ENCODE measurements at places on chromosomes 3 and 15.

DNA sequence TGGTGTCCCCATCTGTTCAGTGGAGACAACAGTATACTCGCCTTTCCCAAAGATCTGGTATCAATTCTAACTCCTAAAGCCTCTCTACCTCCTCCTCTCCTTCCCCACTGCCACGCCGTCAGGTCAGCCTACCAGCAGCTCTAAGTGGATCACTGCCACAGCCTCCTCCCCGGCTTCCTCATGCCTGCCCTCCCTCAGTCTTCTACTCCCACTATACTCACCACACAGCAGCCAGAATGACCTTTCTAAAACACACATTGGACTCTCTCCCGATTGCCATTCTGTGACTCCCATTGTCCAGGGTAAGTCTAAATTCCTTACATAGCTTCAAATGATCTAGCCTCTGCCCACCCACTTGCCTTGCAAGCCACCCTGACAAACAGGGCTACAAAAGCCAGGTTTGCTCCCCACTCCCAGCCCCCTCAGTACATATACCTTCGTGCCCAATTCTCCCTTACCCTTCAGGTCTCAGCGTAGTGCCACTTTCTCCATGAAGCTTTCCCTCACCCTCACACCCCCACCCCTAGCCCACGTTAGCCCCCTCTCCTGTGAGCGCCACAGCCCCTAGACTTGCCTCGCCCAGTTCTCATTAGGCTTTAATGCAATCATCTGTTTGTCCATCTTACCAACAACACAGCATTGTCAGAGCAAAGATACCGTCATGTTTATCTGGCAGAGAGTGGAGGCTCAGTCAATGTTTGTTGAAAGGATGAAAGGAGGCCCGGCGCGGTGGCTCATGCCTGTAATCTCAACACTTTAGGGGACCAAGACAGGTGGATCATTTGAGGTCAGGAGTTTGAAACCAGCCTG is 9.5 kb upstream of the SEMA7A start:
- DNase-seq = no peak

DNA sequence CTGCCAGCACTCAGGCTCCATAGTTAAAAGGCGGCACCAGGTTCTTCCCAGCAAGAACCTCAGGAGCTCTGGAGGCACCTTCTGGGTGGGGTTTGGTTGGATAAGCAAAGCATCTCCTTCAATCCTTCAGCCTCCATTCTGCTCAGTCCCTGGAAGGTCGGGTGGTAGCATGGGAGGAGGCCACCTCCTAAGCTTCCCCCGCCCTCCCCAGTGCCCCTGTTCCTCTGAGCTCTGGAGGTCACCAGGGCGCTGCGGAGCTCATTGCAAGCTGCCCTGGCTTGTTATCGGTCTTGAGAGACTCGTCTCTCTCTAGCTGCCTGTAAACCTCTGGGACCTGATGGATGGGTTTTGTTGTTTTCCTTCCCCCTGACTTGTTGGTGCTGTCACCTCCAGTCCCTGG is 124.8 kb downstream of the RPLP1 start:
- no peak for DNase-seq

DNA sequence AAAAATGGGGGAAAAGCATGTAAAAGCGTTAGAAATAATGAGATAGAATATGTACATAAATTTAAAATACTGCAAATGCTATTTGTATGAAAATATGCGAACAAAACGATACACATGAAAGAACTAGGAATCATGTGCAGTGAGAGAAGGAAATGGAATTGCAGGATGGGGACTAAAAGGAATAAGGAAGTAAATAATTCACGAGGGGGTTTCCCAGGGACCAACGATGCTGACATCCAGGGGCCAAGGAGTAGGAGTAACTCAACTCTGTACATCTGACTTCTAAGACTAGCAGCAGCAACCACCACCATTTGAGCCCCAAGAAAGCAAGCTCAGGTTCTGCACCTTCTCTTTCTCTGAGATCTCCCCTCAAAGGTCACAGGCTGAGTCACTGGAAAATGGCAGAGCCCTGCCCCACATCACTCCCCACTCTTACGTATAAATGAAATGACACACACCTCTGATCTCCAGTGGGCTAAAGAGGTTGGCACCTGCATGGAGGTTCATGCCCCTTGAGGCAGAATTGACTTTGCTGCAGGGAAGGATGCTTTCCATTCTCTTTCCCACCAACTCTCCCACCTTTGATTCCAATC is 100.0 kb upstream of the DLG1 start:
- DNase-seq = no peak

- no peak for DNase-seq
These were observed 4.5 kb downstream of the MESP2 start for GRCh38 chr15:89780601-89781000.

DNA sequence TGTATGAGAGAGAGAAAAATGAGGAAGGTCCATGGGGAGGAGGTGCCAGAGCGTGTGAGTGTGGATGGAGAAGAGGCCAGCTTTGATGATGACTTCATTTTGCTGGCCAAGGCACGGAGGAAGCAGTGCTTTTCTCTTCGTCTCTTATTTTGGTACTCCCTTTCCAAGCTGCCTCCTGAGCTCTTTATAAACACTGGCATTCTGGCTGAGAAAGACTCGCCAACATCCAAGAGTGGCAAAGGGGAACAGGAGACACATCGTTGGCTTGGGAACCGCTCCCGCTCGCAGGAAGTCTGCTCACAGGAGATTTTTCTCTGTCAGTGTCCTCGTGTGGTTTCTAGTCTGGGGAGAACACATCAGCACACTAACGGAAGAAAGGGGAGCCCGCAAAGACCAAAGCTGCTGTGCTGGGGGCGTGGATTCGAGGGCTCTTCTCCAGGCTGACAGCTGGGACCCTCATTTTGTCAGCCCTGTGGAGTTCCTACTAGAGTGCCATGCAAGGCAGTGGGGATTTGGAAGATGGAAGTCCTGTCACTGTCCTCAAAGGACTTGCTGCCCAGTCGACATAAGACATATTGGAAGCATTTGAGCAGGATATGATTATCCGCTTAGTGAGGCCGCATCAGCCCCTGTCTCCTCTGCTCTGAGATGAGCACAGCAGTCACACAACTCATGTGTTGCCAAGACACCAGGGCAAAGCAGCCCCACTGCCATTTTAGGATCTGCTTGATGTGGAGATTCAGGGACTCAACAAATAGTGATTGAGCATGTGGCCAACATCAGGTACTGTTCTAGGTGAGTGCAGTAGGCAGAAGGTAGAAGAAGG is 8.0 kb upstream of the SEMA4B start:
- DNase-seq = no peak

GRCh38 chr3:5013021-5013906 is 34.0 kb downstream of the BHLHE40 start:
- no peak for DNase-seq

DNA sequence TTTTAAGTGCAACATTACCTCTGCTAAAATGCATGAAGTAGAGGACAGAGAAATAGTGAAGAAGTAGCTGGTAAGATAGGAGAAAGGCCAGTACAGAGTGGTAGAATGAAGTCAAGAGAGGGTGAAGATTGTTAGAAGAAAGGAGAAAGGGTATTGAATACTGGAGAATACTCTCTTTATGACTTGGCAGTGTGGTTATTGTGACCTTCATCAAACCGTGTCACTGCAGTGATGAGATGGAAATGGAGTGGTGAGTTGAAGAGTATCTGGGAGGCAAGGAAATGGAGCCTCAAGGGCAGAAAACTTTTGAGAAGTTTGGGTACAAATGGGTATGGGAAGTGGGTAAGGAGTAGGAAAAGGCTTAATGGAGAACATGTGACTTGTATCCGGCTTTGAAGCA is 24.7 kb downstream of the MINDY2 start:
- DNase-seq = no peak

DNA sequence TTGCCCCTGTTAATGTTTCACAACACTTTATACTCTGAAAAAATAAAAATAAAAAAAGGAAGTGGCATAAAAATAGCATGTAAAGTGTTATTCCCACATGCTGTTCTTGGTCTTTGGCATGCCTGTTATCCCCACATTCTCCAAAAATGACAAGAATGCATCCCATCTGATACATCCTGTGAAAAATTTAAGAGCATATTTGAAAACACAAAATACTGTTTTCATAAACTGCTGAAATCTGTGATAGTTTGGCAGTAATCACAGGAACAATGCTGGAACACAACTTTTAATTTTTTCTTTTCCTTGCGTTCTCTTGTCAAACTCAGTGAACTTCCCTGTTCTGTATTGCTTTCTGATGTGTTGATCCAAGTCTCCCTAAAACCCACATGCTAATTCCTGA is 288.8 kb downstream of the ROBO2 start:
- no peak for DNase-seq

DNA sequence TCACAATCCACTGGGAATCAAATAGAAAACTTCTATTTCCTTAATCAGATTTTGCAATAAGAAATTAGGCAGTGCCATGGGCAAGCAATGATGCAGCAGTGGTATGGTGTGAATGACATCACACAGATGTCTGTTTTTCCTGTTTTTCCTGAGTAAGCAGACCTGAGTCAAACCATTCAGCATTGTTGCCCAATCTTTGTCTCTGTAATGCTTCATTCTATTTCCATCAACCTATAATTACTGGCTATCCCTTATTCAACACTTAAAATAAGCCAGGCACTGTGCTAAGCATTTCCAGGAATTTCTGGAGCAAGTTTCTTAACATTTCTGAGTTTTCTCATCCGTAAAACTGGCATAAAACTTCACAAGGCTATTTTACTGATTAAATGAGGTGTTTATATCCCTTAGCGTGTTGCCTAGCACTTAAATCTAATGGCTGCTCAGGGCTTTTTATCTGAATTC is 11.3 kb upstream of the OXSR1 start:
- DNase-seq = peak; percentile 82

GRCh38 chr3:164479978-164480377 is 598.3 kb downstream of the SI start:
- no peak for DNase-seq
